Amniotic stem cell (primary cell): ENCODE measurements at places on chromosomes 3 and 15.

DNA sequence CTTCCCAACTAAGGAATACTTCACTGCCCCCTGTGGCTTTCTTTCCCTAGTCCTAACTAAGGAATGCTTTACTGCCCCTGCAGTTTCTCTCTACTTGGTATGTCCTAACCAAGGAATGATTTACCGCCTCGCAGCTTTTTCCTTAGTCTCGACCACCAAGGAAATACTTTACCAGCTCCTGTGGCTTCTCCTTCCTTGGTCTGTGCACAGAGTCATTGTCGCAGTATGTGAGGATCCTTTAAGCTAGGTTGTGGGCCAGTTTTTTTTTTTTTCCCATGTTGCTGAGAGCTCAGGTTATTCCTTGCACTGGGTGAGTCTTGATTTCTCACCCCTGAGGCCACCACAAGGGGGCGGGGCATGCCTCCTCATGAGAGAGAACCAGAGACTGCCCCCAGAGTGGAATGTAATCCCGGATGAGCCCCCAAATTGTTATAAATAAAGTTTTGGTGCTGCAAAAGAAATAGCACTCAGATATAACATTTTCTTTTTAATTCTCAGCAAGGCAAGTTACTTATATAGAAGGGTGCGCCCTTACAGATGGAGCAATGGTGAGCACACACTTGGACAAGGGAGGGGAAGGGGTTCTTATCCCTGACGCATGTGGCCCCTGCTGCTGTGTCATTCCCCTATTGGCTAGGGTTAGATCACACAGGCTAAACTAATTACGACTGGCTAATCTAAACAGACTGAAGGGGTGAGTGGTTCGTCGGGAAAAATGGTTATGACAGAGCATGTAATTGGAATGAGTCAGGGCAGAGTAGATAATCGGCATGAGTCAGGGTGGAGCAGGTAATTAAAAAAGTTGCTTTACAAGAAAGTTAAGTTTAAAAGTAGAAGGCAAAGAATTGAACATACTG lies 27.0 kb downstream of the NDUFB4 start:
- peak; percentile 57 for DNase-seq

DNA sequence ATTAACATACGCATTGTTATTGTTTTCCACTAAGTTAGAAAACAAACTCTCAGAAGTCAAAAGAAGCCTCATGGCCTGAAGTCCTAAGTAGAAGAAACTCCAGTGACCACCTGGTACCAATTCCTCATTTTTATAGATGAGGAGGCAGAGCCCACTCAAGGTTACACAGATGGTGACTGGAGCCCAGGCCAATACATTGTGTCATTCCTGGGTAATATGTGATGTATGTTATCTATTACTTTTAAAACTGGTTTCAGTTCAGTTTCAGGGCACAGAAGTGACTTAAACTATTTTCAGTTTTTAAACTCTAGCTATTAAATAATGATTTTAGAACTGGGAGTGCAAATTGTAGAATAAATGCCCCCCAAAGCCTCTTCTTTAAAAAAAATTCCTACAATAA lies 66.7 kb upstream of the STXBP5L start:
- no peak for DNase-seq

DNA sequence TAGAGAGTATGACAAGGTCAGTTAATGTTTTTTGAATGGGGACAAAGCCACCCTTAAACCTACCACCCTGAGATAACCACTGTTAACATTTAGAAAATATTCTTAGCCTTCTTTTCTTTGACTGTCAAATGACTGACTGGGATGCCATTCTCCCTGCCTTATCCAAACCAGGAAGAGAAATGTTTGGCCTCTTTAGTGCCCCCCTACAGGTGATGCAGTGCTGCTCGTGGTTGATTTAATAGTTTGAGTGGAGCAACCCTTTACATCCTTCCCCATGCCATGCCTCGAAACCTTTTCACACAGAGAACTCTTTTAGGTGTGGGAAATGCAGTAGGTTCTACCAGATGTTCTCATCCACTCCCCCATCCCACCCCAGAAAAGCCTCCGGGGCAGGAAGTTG lies 38.7 kb upstream of the UMPS start:
- DNase-seq, result no peak

DNA sequence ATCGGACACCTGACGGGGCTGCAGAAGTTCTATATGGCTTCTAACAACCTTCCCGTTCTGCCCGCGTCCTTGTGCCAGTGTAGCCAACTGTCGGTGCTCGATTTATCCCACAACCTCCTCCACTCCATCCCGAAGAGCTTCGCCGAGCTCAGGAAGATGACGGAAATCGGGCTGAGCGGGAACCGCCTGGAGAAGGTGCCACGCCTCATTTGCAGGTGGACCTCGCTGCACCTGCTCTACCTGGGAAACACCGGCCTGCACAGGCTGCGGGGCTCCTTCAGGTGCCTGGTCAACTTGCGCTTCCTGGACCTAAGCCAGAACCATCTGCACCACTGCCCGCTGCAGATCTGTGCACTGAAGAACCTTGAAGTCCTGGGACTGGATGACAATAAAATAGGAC lies 9.8 kb upstream of the LRRC34 start:
- DNase-seq, result no peak

- no peak for DNase-seq
These were observed 3.1 kb upstream of the POLR2M start for GRCh38 chr15:57703387-57703786.

GRCh38 chr15:77111789-77112188 lies 40.9 kb upstream of the TSPAN3 start:
- no peak for DNase-seq

DNA sequence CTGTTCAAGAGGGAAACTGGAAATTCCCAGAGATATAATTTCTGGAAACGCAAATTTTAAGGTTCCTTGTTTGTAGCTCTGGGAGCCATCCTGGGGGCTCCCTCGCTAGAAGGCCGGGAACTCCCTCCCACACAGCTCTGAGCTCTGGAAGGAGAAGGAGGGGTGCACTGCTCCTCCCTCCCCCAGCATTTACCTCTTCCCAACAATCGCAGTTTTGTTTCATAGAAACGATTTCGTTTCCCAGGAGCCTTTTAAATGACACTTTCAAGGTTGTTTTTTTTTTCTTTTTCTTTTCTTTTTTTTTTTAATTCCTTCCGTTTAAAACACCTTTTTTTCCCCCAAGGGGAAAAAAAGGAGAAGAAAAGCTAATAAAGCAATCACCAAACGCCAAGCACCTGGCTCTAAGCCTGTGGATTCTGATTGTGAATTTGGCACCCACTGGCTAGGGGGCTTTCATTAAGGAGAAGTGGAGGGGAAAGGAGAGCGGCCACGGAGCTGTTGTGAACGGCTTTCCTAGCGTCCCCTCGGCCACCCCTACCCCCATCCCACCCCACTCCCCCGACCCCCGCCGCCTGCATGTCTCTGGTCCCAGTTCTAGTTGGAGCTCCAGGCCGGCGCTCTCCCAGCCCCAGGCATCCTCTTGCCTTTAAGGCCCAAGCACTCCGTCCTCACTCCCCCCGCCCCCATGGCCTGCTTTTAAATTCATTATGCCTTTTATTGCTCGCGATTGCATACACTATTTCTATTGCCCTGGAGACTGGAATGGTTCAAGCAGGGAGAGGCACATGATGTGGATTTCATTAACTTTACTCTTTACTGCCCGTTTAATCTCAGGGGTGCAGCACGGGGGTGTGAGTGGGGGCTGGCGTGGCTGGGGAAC lies 13.6 kb upstream of the CCDC33 start:
- DNase-seq, result no peak

DNA sequence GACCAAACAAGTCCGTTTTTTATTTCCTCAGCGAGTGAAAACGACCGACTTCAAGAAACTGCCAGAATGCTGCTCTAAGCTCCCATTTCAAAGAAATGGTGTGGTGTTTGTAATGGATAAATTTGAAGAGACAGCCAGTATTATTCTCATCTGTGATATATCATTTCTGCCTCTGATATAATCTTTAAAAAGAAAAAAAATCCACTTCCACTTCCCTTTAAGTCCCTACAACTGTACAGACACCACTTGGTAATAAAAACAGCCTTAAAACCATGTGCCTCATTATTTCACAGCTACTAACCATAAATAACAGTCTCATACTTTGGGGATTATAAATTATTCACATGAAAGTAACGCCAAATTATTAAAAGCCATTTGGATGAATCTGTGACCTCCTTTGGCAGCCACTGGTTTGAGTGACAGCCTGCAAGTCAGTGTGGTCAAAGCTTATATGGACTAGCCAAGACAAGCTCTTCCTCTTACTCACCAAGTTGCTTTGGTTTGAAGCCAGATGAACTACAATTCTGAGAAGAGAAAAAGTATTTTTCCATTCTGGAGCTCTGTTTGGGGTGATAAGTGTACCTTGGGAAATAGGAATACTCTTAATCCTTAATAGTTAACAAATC lies 168.0 kb downstream of the SHOX2 start:
- DNase-seq, result peak; percentile 35
